ENCODE measurements at places on chromosomes 1 and 21. TPM values are rescaled to one million over a fixed set of nuclear protein-coding genes. Genes with fewer than 3 reads are reported as not detected.

OVAAL gene
- total RNA-seq, result not detected

DNA sequence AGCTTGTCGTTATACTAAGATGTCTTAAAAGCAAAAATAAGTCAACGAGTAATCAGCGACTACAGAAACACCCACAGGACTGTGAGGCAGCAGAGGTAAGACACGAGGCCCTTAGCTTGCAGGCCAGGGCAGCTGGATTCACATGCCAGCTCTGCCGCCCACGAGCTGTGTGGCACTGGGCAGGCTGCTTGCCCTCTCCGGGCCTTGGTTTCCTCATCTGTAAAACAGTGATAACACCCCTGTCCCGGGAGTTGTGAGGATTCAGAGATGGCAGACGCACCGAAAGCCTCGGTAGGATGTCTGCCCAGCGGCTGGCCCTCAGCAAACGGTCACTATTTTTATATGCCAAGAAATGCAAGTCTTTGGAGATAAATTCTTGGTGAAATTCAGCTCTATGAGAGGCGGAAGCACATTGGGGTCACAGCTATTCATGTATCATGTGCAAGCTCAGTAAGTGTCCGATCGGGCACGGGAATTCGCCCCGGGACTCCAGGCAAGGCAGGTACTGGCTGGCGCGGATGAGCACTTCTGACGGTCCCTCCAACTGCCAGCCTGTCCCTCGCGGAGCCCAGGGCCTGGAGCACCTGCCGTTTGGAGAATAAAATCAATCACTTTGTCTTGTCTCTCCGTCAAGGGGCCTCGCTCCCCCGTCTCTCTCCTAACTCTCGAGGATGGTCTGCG is 1.1 kb downstream of the C2CD2 start:
- DNase-seq, result no peak

DNA sequence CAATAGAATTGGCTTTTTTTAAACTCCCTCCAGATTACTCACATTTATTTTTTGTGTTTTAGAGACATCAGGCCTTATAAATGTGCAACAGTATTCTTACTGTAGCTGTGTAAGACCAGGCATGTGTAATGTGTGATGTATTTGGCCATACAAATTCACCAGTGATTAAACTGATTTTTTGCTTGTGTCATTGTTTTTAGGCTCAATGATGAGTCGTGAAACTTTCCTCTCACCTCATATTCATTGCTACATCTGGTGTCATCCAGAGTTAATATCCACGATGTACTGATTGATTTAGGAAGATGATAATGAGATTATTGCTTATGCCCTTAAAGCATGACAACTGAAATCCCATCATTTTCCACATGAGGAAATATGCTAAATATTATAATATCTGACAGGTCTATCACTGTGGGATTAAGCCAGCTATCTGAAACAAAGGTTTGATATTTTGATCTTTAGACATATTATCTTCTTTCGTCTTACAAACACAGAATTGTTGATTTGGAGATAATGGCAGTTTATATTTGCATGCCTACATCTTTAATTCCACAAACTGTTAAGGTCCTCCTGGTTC is 487.9 kb downstream of the PTBP2 start:
- no peak for DNase-seq

KRTAP12-2 gene
- not detected for total RNA-seq

- no peak for DNase-seq
These were observed 69.6 kb downstream of the NRIP1 start for GRCh38 chr21:14995226-14995625.

GRCh38 chr1:219220945-219221344 is 47.3 kb downstream of the LYPLAL1 start:
- DNase-seq, result no peak

- no peak for DNase-seq
These were observed 142.4 kb downstream of the CAMTA1 start for GRCh38 chr1:6927626-6928025.

- DNase-seq, result no peak
These were observed 67.5 kb downstream of the SYT2 start for GRCh38 chr1:202642619-202643291.

DNA sequence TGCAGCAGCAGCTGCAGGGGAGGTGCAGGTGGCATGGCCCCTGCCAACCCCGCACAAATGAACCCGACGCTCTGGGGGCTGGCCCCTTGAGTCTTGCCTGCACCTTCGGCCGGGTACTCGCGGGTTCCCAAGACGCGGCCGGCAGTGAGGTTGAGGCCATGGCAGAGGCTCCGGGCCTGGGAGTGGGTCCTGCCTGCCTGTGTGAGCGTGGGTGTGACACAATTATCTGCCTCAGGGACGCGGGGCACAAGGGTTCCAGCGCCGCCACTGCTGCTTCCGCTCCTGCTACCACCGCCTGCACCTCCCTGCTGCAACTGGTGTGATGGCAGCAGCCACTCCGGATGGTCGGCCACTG is 20.9 kb upstream of the TGFB2 start:
- DNase-seq, result no peak

GRCh38 chr1:244388961-244389360 is 62.7 kb downstream of the ADSS2 start:
- DNase-seq, result no peak

GRCh38 chr1:177392336-177392735 is 221.6 kb downstream of the BRINP2 start:
- DNase-seq, result no peak

DNA sequence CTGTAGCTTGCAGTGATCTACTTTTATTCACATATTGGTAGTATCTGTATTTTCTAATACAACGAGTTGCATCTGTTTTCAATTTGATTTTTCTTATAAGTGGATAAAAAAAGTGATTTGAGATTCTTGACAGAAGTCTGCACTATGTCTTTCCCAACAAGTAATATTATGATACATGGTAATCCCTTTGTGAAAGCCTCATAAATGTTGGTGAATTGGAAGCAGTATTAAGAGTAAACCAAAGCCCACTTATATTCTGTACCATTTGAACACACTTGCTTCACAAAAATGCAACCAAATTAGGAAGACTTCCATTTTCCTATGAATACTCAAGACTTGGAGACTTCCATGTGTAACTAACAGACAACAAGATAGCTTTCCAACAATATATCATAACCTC is 172.0 kb downstream of the HMCN1 start:
- no peak for DNase-seq

- DNase-seq, result no peak
These were observed 30.0 kb downstream of the PRKACB start for GRCh38 chr1:84174051-84174556.

DNA sequence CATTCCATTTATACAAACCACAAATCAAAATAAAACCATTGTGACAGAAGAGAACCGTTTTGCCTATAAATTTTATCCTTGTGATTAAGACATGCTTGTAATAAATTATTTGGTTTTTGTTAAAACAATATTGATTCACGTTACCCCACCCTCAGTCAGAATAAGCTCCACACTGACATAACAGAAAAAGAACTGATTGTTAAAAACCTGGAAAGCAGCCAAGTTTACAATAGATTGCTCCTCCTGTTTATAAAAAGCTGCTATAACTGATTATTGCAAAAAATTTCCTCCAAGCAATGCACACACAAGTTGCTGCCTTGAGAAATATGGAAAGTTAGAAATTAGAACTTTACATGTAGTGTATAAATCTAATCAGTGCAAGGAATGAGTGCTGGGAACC is 263.5 kb downstream of the SETD4 start:
- no peak for DNase-seq

DNA sequence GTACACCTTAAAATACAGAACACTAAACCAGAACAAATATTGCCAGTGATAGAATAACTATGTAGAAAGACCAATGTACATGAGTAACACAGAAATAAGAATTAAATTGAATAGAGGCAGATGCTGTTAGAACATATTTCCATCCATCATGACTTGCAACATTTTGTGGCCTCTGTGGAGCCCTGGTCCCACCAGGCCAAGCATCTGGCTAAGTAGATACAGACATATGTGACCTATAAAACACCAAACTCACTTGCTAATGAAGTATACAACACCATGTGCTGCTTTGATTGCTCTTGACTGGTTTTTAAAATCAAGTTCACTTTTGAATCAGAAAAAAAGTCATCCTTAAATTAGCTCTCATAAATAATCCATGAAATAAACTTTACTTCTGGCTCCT is 20.5 kb downstream of the SLC19A2 start:
- DNase-seq, result no peak

- DNase-seq, result peak; percentile 75
These were observed 106.1 kb downstream of the KIAA0319L start for GRCh38 chr1:35451125-35451528.

BATF3 gene
- 75.8 TPM for total RNA-seq

COL24A1 gene
- total RNA-seq, result not detected

GRCh38 chr1:61709908-61710289 is 15.0 kb downstream of the TM2D1 start:
- DNase-seq, result no peak

GRCh38 chr1:225658041-225658440 is 5.1 kb upstream of the ENAH start:
- DNase-seq, result no peak

DNA sequence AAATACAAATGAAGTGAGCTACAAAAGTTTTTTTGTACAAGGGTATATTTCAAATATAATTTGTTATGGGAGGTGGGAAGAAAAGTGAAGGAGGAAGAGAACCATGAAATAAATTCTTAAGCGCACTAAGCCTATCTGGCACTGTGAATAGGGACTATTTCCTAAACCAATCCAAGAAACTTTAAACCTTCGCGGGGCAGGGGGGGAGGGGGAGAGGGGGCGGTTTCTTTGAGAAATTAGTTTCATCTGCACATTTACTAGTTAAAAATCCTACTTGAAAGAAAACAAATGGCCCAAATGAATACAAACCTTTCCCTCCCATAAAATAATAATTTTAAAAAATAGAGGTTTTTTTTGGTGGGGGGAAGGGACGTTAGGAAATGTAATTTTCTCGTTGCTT is 364 bp downstream of the GOLPH3L start:
- no peak for DNase-seq

DNA sequence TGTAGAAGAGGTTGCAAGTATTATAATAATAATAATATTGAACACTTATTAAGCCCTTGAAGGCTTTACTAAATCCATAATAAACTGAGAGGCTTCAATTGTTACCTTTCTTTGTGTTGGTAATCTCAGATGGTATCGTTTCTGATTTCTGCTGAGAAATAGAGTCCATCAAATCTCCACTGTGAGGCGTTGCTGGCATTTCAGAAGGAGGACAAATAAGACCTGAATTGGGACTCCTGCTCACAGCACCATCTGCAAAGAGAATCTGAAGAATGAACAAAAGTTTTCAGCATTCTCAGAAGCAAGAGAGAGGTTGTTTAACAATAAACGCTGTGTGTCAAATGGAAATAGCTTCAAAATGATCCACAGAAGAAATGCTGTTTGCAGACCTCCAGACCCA is 93.7 kb downstream of the WDR3 start:
- DNase-seq, result no peak

- no peak for DNase-seq
These were observed 35.5 kb downstream of the IFNAR1 start for GRCh38 chr21:33360281-33360680.

TAL1 gene
- 0.14 TPM for total RNA-seq

CCDC181 gene
- total RNA-seq, result 0.16 TPM

GRCh38 chr21:45823100-45823681 is 158.4 kb upstream of the COL6A1 start:
- DNase-seq, result no peak

AQP10 gene
- total RNA-seq, result not detected

SHISAL2A gene
- total RNA-seq, result 7.5 TPM

SPRR4 gene
- total RNA-seq, result not detected

- DNase-seq, result no peak
These were observed 24.9 kb downstream of the OLFML2B start for GRCh38 chr1:161998811-161999210.

DNA sequence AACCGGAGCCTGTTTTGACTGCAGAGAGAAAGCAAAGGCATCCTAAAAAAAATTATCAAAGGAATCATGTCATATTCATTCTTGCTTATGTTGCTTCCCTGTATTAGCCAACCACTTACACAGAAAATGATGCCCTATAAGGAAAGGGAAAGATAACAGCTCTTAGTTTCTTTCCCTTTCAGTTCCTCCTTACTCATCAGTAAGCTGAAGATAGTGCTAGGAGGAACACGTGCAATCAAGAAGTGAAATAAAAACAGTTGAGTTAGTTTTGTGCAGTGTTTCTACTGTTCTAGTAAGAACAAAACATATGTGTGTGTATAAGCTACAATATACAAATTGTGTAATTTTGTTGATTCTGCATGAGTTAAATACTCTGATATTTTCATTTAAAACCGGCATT is 45.3 kb upstream of the MTF2 start:
- DNase-seq, result no peak

DNA sequence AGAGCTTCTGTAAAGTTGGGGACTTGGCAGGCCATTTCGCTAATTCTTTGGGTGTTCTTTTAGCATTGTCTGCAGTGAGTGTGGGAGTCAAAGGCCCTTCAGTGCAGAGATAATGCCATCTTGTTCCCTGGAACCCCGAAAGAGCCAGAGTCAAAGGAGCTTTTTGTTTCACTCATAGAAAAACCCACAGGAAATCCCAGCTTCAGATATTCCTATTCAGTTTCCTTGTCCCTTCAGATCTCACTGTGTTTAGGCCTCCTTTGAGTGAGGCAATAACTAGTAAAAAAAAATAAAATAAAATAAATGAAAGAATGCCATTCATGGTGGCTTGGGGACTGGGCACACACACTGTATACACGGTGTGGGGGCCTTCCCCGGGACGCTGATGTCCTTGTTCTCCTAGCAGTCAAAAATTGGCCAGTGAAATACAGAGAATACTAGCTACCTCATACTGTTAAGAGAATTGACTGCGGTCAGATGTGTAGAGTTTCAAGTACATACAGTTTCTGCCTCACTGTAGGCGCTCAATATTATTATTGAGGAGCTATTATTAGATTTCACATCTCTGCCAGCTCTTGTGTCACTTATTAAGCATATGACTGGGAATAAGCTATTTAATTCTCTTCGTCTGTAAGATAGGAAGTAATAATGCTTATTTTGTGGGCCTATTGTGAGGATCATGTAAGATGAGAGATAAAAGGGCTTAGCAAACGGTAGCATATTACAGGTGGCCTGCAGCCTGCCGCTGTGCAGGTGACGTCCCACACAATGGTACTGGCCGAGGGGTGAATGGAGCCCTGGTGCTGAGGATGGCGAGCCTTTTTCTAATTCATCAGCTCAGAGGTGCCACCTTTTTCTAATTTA is 16.7 kb downstream of the DISC1 start:
- no peak for DNase-seq

- no peak for DNase-seq
These were observed 8.6 kb downstream of the MORN1 start for GRCh38 chr1:2382621-2383361.

TBX19 gene
- total RNA-seq, result 0.47 TPM

- no peak for DNase-seq
These were observed 195.0 kb upstream of the FOXD3 start for GRCh38 chr1:63127376-63127775.

DNA sequence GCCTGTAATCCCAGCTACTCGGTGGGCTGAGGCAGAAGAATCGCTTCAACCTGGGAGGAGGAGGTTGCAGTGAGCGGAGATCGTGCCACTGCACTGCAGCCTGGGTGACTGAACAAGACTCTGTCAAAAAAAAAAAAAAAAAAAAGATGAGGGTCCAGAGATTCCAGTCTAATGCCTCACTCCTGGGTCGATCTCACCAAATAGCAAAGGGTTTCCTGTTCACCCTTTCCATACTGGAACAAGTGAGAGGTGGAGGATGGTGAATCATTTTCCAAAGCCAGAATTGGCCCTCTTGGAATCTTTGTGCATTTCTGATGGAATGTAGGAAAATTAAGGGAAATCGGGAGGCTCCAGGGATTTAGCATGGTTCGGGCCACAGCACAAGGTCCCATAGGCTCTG is 58.1 kb upstream of the ZNF648 start:
- DNase-seq, result no peak

GRCh38 chr1:56473582-56474270 is 105.6 kb downstream of the PLPP3 start:
- DNase-seq, result no peak

- DNase-seq, result no peak
These were observed 231.6 kb downstream of the TPR start for GRCh38 chr1:186143481-186143880.
